ENCODE measurements at places on chromosomes 4 and X.

DNA sequence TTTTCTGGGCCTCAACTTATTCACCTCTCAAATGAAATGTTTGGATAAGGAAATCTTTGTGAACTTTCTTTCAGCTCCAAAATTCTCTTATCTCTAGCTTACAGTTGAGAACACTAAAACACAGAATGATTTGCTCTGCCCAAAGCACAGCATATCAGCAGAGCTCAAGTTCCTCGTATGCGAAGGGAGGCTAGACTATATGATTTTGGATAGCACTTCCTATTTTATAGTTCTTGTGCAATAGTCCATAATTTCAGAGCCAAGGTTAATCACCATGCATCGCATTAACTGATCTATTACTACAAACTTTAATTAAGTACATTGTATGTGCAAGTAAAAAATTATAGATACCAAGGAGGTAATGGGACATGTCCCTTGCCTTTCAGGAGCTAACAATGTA lies 27.0 kb upstream of the KLHL13 start:
- no peak for DNase-seq

DNA sequence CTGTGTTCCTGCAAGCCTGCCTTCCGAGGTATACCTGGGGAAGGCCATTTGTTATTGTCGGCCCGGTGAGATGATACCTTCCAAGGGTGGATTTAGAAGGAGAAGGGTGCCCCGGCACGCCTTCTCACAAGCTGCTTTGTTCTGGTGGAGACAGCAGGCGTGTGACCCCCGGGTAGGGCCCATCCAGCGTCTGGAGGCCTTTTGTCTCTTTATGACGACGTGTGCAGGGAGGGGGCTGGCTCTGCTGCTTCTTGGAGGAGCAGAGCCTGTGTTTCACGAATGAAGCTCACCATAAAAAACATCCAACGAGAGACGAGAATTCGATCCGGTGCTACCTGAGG lies 45.3 kb downstream of the SHOX start:
- no peak for DNase-seq

DNA sequence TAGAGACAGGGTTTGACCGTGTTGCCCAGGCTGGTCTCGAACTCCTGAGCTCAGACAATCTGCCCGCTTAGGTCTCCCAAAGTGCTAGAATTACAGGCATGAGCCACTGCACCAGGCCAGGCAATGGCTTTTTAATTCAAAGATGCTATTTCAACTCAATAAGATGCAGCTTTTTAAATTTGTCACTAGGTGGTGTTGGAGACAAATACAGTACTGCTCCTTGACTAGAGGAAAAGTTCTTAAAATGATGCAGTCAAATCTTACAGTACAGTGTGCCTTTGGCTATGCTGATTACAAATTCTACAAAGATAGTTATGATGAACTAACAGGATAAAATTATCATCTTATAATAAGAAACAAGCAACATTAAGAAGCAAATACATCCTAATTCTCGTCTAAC lies 441.1 kb downstream of the KCNIP4 start:
- no peak for DNase-seq

- no peak for DNase-seq
Observed at GRCh38 chr4:77930876-77931275, 68.2 kb downstream of the MRPL1 start.

- no peak for DNase-seq
Observed at GRCh38 chr4:174380699-174381439, 97.2 kb downstream of the CEP44 start.

- no peak for DNase-seq
Observed at GRCh38 chr4:158163941-158164767, 8.7 kb downstream of the GASK1B start.

DNA sequence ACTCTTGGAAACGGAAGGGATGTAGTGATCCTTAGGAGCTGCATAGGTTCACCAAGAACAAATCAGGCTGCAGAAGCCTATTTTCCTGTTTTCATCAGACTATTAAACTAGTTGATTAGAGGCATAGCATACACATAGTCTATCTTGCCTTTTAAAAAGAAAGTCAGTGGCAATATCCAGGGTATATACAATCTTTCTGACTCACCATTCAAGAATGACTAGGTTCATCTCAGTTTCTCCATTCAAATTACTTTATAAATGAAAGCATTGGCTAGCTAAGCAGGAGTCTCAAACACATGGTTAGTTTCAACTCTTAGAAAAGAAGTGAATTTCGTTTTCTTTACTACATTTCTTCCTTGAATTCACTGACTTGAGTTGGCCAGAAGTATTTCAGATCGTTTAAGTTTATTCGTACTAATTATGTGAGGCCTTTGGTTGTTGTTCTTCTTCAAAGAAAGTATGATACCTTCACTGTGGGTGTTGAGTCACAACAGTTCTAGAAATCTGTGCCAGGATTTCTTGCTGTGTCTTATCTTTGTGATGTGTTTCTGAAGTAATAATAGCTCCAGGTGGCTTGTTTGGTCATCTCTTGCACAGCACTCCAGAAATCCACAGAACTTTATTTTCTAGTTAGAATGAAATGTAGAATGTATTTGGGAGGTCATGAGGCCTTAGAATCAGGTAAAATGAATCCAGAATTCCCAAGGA lies 88.2 kb downstream of the AWAT2 start:
- no peak for DNase-seq

GRCh38 chr4:10577508-10578426 lies 106.8 kb downstream of the CLNK start:
- DNase-seq: no peak

DNA sequence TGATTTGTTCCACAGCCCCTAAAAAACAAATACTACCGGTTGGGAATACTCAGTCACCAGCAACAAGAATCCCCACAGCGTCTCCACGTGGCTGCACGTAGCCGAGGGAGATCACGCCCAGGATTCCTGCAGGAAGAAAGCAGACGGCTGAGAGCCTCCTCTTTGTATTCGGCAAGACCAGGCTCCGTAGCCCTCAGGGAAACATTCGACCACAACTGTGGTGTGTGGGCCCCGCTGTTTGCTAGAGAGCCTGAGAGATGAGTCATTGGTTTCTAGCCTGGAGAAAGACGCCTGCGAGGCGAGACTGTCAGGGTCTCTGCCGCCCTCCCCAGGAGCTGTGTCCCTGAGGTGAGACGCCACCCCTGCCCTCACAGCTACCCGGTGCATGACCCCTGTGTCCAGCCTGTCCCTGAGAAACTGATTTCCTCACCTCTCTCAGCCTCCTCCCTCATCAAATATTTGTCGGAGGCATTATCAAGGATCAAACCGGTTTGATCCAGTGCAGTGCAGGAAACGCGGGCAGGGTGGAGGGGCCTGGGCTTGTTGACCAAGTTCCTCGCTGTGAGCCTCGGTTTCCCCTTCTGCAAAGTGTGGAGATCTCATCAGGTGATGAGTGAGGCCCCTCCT lies 4.7 kb upstream of the S100P start:
- DNase-seq: peak; percentile 57

- DNase-seq: no peak
Observed at GRCh38 chr4:119314356-119314755, 7.6 kb downstream of the FABP2 start.

DNA sequence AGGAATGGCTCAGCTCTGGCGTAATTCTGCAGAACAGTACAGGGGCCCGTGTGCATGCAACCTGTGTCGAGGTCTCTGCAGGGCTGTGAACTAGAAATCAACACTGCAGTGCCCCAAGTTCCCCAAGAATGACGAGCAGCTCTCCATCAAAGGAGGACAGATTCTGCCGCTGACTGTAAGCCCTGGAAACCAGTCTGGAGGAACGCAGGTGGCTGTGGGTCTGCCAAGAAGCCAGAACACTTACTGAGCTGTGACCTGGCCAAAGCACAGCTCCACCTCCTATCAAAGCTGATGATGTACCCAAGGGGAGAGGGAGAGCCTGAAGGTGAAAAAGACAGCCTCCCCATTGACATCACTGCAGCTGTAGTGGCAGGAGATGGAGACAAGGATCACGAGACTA lies 80.3 kb upstream of the STS start:
- DNase-seq: no peak

- peak; percentile 99 for DNase-seq
Observed at GRCh38 chr4:26860157-26860921, at the start of gene STIM2. Gene STIM2 (plus strand): TSS chr4:26860841.

DNA sequence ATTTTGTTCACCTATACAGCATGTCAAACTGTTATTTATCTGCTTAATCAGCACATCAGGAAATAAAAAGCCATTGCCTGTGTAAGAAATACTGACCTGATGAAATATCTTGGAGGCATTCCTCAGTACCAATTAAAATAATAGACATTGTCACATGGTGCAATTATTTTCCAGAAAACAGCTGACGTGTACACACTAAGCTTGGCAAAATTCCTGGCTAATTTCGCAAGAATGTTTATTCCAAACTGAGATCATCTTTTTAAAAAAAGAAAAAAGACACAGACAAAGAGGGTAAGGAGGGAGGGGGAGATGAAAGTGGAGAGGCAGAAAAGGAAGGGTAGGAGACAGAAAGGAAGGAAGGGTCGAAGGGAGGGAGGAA lies 61.9 kb upstream of the NFKB1 start:
- DNase-seq: no peak

- no peak for DNase-seq
Observed at GRCh38 chr4:183984566-183984965, 79.5 kb downstream of the STOX2 start.
